ENCODE measurements at places on chromosomes 2 and 18. TPM values are rescaled to one million over a fixed set of nuclear protein-coding genes. Genes with fewer than 3 reads are reported as not detected.

ASB18 gene
- not detected for total RNA-seq

DNA sequence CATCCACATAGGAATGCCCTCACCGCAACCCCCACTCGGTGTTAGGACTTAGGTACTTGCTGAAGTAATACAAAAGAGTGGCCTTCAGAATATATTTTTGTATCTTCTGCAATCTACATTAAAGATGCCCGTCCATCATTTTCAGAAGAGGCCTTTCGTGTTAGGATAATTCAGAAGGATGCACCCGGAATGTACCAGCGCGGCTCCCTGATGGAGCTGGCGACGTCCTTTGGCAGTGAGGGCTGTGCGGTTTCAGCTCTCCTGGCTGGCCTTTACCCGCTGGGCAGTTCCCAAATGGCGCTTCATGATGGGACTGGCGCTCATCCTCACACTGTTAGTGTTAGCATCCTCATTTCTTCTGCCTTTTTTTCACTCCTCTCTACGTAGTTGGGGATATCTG lies 15.3 kb downstream of the TWIST2 start:
- no peaks in the 10 kb centered on the region for H3K36me3 ChIP-seq
- no peaks in the 10 kb centered on the region for H3K27me3 ChIP-seq
- DNase-seq = no peak
- H3K4me1 ChIP-seq = peaks cover 4% of the 10 kb centered on the region
- no peak overlapping the region for H3K27ac ChIP-seq

RAX gene
- not detected for total RNA-seq

DNA sequence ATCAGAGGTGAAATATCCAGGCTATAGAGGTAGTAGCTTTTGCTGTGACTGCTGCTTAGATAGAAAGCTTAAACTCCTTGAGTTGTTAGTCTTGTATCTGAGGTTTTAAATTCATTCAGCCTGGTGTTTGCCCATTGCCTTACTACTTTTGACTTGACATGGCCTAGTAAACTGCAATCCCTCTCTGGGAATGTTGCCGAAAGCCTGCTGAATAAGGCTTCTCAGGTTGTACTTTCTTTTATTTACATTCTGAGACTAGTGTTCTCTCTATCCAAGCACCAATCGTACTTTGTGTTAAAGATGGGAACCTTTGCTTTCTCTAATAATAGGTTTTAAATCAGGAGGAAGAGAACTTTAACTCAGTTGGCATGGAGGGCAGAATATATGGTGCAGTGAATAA lies 357.6 kb upstream of the CWC22 start:
- H3K4me3 ChIP-seq = no peak overlapping the region
- H3K27me3 ChIP-seq = no peaks in the 10 kb centered on the region
- no peak for DNase-seq

GRCh38 chr2:8628179-8628865 lies 53.5 kb upstream of the ID2 start:
- no peaks in the 10 kb centered on the region for H3K36me3 ChIP-seq
- H3K4me3 ChIP-seq = no peak overlapping the region
- H3K4me1 ChIP-seq = peaks cover 7% of the 10 kb centered on the region
- H3K27me3 ChIP-seq = no peaks in the 10 kb centered on the region

ANTXR1 gene
- total RNA-seq = 17.0 TPM

- no peak for DNase-seq
- H3K36me3 ChIP-seq = no peaks in the 10 kb centered on the region
- H3K27ac ChIP-seq = no peak overlapping the region
- H3K27me3 ChIP-seq = no peaks in the 10 kb centered on the region
- no peak overlapping the region for H3K4me3 ChIP-seq
- H3K4me1 ChIP-seq = no peaks in the 10 kb centered on the region
Observed at GRCh38 chr2:183214680-183215079, 90.4 kb downstream of the NUP35 start.

SP140 gene
- total RNA-seq = 2.2 TPM

DNA sequence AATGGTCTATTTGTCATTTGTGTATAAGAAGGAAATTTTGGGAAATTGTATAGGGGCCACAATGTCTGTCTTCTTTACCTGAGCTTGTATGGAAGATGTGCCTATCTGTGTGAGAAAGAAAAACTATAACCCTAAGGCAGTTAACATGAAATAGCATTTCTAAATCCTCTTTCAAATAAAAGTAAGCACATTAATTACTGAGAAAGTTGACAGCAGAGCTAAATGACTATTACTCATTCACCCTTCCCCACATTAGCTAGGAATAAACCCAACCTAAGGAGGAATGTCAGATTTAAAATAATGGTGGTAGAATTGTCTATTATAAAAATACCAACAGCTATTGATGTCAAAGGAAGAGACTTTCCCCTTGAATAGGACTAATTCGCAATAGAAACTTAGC lies 56.2 kb downstream of the SLC38A11 start:
- H3K27ac ChIP-seq = no peak overlapping the region
- no peak overlapping the region for H3K4me3 ChIP-seq
- H3K4me1 ChIP-seq = no peaks in the 10 kb centered on the region

FIGN gene
- total RNA-seq = 0.58 TPM

GRCh38 chr2:109326306-109326705 lies 197.3 kb downstream of the SH3RF3 start:
- no peaks in the 10 kb centered on the region for H3K4me1 ChIP-seq
- DNase-seq = no peak
- H3K4me3 ChIP-seq = no peak overlapping the region
- no peaks in the 10 kb centered on the region for H3K27me3 ChIP-seq
- H3K27ac ChIP-seq = no peak overlapping the region
- H3K36me3 ChIP-seq = no peaks in the 10 kb centered on the region

SS18 gene
- total RNA-seq = 43.9 TPM

COL4A3 gene
- 0.30 TPM for total RNA-seq

GRCh38 chr18:51765606-51766360 lies 568.3 kb upstream of the MEX3C start:
- H3K27ac ChIP-seq = no peak overlapping the region
- no peaks in the 10 kb centered on the region for H3K27me3 ChIP-seq
- H3K4me1 ChIP-seq = no peaks in the 10 kb centered on the region
- DNase-seq = no peak
- no peak overlapping the region for H3K4me3 ChIP-seq

DNA sequence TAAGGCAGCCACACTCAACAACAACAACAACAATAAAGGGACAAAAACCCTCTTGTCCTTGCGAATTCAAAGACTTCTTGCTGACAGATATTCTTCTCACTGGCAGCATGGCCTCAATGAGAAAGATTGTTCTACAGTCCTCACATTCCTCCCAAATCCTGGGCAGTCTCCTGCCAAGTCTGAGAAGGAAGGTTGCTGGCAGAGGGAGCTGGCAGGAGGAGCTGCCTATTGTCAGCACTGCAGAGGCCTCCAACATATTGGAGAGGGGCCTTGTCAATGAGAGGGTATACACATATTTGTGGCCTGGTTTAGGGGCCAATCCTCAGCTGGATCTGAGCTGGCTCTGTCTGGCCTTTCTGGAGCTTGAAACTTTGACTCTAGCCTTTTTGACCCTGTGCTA lies 63.5 kb downstream of the LAMA3 start:
- H3K36me3 ChIP-seq = no peaks in the 10 kb centered on the region
- H3K4me1 ChIP-seq = no peaks in the 10 kb centered on the region
- no peak overlapping the region for H3K27ac ChIP-seq
- H3K4me3 ChIP-seq = no peak overlapping the region
- no peak for DNase-seq

DNA sequence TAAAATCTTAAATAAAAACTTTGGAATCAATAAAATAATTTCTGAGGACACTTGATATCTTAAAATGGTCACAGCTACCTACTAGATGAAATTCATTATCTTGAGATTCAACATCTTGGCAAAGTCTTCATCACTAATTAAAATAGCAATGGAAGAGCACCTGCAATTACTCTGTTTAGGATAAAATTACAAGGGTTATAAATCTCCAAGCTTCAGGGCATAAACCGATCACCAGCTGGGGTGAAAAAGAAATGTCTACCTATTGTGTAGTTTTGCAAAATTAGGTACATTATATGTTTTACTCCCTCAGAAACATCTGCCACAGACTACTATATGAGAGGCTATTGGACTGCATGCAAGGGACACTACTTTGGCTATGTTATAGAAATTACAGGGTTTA lies 327.1 kb downstream of the CCDC178 start:
- H3K4me1 ChIP-seq = no peaks in the 10 kb centered on the region
- DNase-seq = no peak
- no peak overlapping the region for H3K4me3 ChIP-seq
- no peak overlapping the region for H3K27ac ChIP-seq
- no peaks in the 10 kb centered on the region for H3K27me3 ChIP-seq

DNA sequence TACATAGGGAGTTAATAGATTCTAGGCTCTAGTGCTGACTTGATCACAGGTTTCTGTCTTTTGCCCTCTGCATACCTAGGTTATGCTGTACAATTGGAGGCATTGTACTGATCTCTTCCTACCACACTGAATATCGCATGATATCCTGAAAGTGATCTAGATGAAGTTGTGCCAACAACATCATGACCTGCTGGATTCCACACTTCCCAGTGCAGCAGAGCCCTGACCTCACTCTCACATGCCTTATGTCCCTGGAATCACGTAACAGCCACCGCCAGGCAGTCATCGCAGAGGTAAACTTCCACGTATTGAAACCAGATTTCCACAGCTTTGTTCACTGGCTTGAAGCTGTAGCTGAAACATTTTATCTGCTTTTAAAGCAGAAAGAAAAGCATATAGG lies 214.0 kb downstream of the ANKRD30B start:
- no peak overlapping the region for H3K4me3 ChIP-seq
- no peaks in the 10 kb centered on the region for H3K4me1 ChIP-seq
- DNase-seq = no peak
- no peak overlapping the region for H3K27ac ChIP-seq
- no peaks in the 10 kb centered on the region for H3K36me3 ChIP-seq

DNA sequence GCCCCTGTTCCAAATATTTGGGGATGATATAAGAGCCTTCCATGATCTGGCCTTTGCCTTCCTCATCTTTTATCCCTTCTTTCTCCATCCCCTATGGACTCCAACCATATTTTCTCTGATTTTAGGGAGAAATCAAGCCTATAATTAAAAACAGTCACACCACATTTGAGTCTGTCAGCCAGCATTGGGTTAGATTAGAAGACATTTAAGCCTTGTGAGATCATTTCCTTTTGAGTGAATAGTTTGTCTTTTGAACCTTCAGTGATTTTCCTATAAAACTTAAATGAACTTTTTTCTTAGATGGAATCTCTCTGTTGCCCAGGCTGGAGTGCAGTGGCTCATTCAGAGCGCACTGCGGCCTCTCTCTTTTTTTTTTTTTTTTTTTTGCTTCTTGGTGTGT lies 7.6 kb upstream of the C18orf32 start:
- H3K36me3 ChIP-seq = no peaks in the 10 kb centered on the region
- no peak for DNase-seq
- peaks cover 5% of the 10 kb centered on the region for H3K4me1 ChIP-seq

TRIB2 gene
- 10.5 TPM for total RNA-seq

GRCh38 chr18:1658908-1659566 lies 754.4 kb downstream of the ADCYAP1 start:
- H3K27me3 ChIP-seq = no peaks in the 10 kb centered on the region
- no peaks in the 10 kb centered on the region for H3K36me3 ChIP-seq
- H3K4me3 ChIP-seq = no peak overlapping the region
- no peak overlapping the region for H3K27ac ChIP-seq
- no peak for DNase-seq
- H3K4me1 ChIP-seq = no peaks in the 10 kb centered on the region

- no peaks in the 10 kb centered on the region for H3K27me3 ChIP-seq
- no peak for DNase-seq
- H3K4me3 ChIP-seq = no peak overlapping the region
- no peaks in the 10 kb centered on the region for H3K36me3 ChIP-seq
- H3K4me1 ChIP-seq = no peaks in the 10 kb centered on the region
- H3K27ac ChIP-seq = no peak overlapping the region
Observed at GRCh38 chr2:241123816-241124536, 21.9 kb upstream of the MTERF4 start.

- H3K27me3 ChIP-seq = no peaks in the 10 kb centered on the region
- H3K27ac ChIP-seq = no peak overlapping the region
- H3K4me1 ChIP-seq = no peaks in the 10 kb centered on the region
- H3K4me3 ChIP-seq = no peak overlapping the region
- DNase-seq = no peak
Observed at GRCh38 chr18:2173486-2173885, 397.8 kb downstream of the METTL4 start.

RTKN gene
- 51.4 TPM for total RNA-seq

DNA sequence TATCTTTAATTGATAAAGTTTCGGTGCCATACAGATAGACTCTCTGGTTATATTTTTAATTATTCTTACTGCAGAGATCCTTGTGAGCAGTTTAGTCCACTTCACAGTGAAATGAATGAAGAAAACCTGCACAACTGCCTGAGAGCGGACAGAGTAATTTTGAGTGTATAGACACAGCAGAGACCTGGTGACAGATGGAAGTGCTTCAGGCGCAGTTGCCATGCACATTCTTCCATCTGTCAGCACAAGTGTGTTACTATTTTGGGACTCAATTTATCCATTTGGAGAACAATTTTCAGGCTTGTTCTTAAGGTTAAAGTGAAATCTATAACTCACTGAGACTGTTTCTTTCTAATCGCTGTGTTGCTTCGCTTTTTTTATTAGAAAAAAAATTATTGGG lies 147.8 kb upstream of the SPHKAP start:
- H3K27me3 ChIP-seq = no peaks in the 10 kb centered on the region
- DNase-seq = no peak
- no peak overlapping the region for H3K4me3 ChIP-seq
- no peaks in the 10 kb centered on the region for H3K36me3 ChIP-seq
- H3K27ac ChIP-seq = no peak overlapping the region

- H3K27me3 ChIP-seq = no peaks in the 10 kb centered on the region
- no peaks in the 10 kb centered on the region for H3K4me1 ChIP-seq
- no peak for DNase-seq
Observed at GRCh38 chr2:175187378-175187777, 5.9 kb upstream of the ATP5MC3 start.

GRCh38 chr2:130917006-130917688 lies 80.4 kb downstream of the ARHGEF4 start:
- DNase-seq = no peak
- no peak overlapping the region for H3K27ac ChIP-seq
- no peaks in the 10 kb centered on the region for H3K4me1 ChIP-seq
- no peaks in the 10 kb centered on the region for H3K36me3 ChIP-seq
- peaks cover 5% of the 10 kb centered on the region for H3K27me3 ChIP-seq

BOLL gene
- total RNA-seq = not detected

- no peaks in the 10 kb centered on the region for H3K4me1 ChIP-seq
- no peaks in the 10 kb centered on the region for H3K27me3 ChIP-seq
- H3K36me3 ChIP-seq = no peaks in the 10 kb centered on the region
- no peak for DNase-seq
- no peak overlapping the region for H3K27ac ChIP-seq
- no peak overlapping the region for H3K4me3 ChIP-seq
Observed at GRCh38 chr2:158603986-158604385, 147.2 kb downstream of the PKP4 start.

DNA sequence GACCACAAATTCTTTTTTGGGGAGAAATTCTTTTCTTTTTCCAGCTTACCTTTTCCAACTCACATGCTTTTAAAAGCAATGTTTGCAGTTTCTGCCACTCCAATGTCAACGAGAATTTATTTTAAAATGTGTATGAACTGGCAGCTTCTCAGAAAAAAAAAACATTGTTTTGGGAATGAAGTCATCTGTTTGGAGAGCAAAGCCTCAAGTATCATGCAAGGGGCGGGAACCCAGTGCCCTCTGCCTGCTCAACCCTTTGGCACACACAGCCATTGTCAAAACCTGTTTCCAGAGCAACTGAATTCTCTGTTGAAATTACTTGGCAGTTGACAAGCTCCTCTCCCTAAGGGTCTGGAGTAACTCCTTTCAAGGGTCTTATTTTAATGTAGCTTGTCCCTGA lies 128.5 kb downstream of the QPCT start:
- H3K27ac ChIP-seq = no peak overlapping the region
- no peaks in the 10 kb centered on the region for H3K27me3 ChIP-seq
- no peak for DNase-seq
- H3K4me1 ChIP-seq = no peaks in the 10 kb centered on the region

All from colonic mucosa (tissue), 4 donors.